M059J (cell line): ENCODE measurements at places on chromosomes 7 and 10. TPM values are rescaled to one million over a fixed set of nuclear protein-coding genes. Genes with fewer than 3 reads are reported as not detected.

Gene SRRM3
- total RNA-seq: 0.27 and 0.39 TPM in 2 replicates

Gene ZNF804B
- not detected in 2 replicates for total RNA-seq

Gene ENKUR
- total RNA-seq: not detected in 2 replicates

GRCh38 chr10:129703287-129704137 lies 236.5 kb downstream of the MGMT start:
- DNase-seq: no peak

DNA sequence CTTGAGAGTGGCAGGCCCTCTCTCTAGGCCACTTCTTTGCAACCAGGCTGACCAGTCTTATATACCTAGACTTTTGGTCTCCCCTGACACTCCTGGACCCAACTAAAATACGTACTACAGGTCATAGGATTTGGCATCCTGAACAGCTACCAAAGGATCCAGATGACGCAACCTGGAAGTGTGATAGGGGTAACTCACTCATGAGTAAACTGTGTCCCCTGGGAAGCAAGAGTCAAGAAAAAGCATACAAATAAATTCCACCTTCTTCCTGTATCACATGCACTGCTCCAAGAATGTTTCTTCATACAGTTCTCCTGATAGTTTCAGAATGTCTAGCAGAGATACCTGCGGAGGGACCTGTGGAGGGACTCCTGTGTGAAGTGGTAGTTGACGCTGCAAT lies 172.3 kb downstream of the MDFIC start:
- DNase-seq: peak; percentile 2
